Mucosa of descending colon (tissue), 3 donors: ENCODE measurements at places on chromosomes 11 and 22. TPM values are rescaled to one million over a fixed set of nuclear protein-coding genes. Genes with fewer than 3 reads are reported as not detected.

The BTBD18 gene
- total RNA-seq: not detected

The CSNK1E gene
- 100 TPM for total RNA-seq

The PAAF1 gene
- total RNA-seq: 13.8 TPM

The XKR3 gene
- total RNA-seq: not detected

The MS4A2 gene
- total RNA-seq: 0.90 TPM

The COMT gene
- 70.7 TPM for total RNA-seq

The PRODH gene
- 7.5 TPM for total RNA-seq

The MRGPRX3 gene
- not detected for total RNA-seq

The SLC22A12 gene
- total RNA-seq: not detected

The KRTAP5-7 gene
- total RNA-seq: 0.27 TPM

The MPZL3 gene
- 4.9 TPM for total RNA-seq

The PNPLA3 gene
- 0.23 TPM for total RNA-seq

The SCGB1D2 gene
- total RNA-seq: not detected

The SIK2 gene
- 22.7 TPM for total RNA-seq

The MRPL48 gene
- total RNA-seq: 41.2 TPM

The ATG2A gene
- total RNA-seq: 39.8 TPM

DNA sequence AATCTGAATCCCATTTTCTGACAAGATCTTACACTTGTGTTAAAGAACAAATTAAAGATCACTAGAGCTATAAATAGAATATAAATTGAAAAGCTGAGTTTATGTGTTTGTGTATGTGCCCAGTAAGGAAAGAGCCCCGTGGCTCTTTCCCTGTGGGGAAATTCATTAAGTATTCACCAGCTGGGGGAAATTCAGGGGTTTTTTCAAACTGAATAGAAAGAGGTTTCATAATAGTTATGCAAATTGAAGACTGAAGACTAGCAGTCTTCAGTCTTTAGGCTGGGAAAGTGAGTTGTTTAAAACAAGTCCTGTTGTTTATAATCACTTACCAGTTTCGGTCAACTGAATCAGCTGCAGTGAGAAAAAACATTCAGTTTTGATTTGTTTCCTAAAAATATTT, 11.3 kb upstream of the MS4A7 start:
- no peak for DNase-seq

- peak; percentile 58 for DNase-seq
Measured at GRCh38 chr11:111362887-111363411, 16.1 kb downstream of the POU2AF1 start.

- no peak for DNase-seq
Measured at GRCh38 chr11:5004424-5005274, 10.0 kb downstream of the OR51L1 start.

DNA sequence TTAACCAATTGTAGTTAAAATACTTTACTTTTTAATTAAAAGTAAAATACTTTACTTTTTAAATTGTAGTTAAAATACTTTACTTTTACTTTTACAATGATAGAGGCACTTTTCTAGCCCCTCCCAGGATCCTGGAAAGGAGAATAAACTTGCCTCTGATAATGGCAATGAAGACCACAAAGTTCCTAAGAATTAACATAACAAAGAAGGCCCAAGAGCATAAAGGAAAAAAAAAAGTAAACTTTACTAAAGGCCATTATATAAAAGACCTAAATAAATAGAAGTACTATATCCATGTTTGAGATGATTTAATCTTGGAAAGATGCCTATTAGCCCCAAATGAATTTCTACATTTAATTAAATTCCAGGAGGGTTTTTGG, 129.1 kb upstream of the THY1 start:
- DNase-seq: no peak

DNA sequence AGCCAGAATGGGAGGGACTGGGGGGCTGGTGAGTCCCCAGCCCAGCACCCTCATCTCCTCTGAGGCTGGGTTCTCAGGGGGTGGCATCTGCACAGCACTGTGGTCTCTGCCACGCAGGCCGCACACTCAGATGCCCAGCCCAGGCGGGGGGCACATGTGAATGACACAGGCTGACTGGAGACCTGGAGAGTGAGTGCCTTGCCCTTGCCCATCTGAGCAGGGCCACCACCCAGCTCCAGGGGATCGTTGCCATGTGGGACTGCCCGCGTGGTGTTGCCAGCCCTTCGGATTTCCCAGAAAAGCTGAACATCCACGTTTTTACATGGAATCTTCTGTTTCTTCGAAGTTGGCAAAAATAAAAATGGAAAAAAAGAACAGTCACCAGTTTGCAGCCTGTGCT, 18.9 kb downstream of the PRDM11 start:
- no peak for DNase-seq

DNA sequence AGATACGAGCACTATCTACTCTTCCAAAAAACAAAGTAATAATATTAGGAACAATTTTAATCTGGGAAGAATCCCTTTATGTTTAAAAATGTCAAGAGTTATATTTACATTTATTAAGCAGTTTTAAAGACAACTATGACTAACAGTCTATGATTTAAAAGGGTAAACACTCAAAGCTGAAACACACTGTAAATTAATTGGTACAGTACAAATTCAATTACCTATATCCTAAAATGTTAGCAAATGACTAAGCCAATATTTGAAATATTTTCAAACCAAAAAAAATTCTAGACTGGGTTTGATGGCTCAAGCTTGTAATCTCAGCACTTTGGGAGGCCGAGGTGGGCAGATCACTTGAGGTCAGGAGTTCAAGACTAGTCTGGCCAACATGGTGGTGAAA, 36.0 kb upstream of the CHRNA10 start:
- DNase-seq: no peak

GRCh38 chr11:62046568-62047100, 77.2 kb upstream of the INCENP start:
- peak; percentile 58 for DNase-seq

DNA sequence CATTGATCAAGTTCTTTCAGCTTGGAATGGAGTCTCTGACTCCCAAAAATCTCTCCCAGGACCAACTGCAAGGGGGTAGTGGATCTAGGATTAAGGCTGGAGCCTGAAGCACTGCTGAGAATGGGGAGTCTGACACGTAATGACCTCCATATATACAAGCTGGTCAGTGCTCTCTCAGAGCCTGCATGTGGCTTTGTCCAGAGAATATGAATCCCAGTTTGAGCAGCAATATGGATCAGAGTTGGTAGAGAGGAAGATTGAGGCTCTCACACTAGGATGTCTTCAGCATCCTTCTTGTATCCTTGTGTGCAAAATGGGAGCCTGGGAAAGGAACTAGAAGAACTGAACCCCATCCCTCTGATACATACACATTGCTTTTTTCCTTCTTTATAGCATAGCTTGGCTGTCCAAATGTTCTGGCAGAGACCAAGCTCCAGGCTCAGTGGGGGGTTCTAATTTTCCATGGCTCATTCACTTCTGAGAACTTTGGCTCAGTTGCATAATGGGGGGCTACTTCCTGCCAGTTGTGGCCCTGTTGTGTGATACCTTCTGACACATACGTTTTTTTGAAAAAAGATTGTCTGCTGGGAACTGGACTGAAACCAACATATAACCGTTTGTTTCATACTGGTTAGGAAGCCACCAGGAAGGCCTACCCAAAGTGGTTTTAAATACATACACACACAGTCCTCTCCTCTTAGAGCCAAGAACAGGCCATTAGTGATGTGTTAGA, 138.2 kb downstream of the ETS1 start:
- no peak for DNase-seq

- no peak for DNase-seq
Measured at GRCh38 chr22:48749555-48750227, 1078.0 kb downstream of the BRD1 start.

- no peak for DNase-seq
Measured at GRCh38 chr11:120539667-120540369, 28.3 kb downstream of the GRIK4 start.
